Keratinocyte (primary cell): ENCODE measurements at places on chromosomes 16 and 17. TPM values are rescaled to one million over a fixed set of nuclear protein-coding genes. Genes with fewer than 3 reads are reported as not detected.

DNA sequence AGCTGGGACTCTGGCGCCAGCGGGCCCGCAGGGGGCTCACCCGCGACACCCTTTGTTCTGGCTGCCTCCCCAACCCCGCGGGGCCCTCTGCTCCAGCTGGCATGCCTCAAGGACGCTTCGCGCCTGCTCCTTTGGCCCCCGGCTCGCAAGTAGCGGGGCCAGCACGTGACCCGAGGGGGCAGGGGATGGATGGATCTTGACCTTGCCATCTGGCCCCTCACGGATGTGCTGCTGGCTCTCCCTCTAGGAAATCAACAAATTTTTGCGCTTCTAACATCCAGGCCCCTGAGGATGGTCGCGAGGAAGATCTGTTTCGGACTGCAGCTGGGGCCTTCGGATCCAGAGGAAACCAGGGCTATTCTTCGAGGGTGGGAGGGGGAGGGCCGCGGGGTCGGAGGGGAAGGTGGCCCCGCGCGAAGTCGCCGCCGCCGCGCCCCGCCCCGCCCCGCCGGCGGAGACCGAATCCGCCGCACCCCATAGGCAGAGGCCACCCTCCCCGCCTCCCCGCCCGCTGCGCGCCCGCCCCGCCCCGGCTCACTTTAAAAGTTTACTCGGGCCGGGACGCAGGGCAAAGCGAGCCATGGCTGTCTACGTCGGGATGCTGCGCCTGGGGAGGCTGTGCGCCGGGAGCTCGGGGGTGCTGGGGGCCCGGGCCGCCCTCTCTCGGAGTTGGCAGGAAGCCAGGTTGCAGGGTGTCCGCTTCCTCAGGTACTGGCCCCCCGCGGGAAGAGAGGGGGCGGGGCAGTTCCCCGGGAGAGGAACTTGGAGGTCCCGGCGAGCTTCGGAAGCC lies at the start of gene ACSF2:
Gene ACSF2, plus strand, starts transcription at position 537 of the 790 bp plus-strand sequence. Its CDS starts 44 bp downstream, at position 581.
- no peak for DNase-seq

Gene BBS2
- 43.5 to 76.1 TPM (median 62.3 TPM) in 3 replicates for polyA plus RNA-seq

GRCh38 chr16:11169641-11170040 lies 86.4 kb downstream of the SOCS1 start:
- no peak for DNase-seq

Gene KRTAP9-9
- polyA plus RNA-seq: not detected in 3 replicates

GRCh38 chr16:54208237-54208636 lies 78.3 kb downstream of the IRX3 start:
- no peak for DNase-seq

Gene RNPS1
- 79.2 to 226 TPM (median 89.4 TPM) in 3 replicates for polyA plus RNA-seq

Gene KRT12
- not detected in 3 replicates for polyA plus RNA-seq

- DNase-seq: no peak
Observed at GRCh38 chr17:1229349-1229899, 40.8 kb upstream of the BHLHA9 start.

DNA sequence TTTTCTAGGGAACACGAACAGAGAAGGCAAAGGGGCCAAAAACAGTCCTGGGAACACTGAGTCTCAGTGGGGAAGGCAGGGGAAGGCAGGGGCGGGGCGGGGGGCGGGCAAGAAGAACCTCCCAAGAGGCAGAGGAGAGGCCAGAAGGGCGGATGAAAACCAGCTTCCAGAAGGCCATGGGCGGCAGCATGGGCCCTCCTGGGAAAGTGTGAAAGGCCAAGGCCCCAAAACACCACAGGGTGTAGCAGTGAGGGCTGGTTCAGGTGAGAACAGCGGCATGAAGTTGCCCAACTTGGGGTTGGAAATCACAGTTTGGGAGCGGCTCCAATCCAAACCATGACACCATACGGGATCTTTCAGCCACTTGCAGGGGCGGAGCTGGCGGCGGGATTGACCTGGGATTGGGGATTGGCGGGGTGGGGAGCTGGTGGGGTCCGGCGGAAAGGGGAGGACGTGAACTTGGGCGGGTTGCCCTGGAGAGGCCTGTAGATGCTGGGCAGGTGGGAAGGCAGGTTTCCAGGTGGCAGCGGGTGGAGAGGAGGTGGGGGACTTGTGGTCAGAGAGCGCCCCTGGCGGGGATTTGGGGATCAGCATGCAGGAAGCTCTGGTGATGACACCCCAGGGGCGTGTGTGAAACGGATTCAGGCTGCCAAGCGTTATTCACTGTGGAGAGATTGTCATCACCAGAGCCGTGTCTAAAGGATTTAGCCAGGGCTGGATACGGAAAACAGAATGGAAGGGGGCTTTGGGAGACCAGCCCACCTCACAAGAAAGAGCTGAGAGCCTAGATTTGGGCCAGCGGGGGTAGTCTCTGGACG lies 80.9 kb downstream of the ARHGAP23 start:
- peak; percentile 91 for DNase-seq

GRCh38 chr17:80761110-80761871 lies 216.7 kb downstream of the RPTOR start:
- peak; percentile 69 for DNase-seq

DNA sequence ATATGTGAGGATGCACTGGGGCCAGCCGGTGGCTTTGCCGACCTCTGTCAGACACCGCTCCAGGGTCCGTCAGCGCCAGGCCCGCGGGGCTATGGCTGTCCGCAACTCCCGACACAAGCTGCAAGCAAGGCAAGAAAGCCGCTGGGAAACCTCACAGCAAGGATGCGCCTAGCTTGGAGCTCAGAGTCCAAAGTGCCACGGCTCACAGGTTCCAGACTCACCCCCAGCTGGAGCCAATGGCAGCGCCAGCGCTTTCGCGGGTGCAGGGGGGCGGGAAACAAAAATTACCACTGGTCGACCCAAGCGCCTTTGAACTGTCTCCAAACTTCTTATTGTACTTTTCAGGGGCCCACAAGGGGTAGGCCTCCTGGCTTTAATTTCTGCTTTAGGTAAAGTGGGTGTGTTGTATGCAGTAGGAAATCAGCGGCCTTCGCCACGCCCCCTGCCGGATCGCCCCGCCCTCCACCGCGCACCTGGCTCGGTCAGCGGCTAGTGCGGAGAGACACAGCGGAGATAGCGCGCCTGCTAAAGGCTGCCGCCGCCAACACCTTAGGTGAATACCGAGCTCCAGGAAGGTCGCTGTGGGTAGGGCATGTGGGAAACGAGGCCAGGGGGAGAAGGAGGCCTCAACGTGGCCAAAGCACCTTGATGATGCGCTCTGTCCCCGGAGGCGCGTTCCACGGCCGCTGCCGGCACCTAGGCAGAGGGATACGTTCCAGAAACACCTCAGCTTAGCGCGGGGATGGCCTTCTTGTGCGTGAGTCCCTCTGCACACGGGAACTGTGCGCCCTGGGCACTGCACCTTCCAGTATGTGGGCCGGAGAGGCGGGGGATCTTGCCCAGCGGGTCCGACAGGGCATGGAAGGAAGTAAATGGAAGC lies 61.0 kb upstream of the RBL2 start:
- DNase-seq: no peak
